AML-193 (cell line): ENCODE measurements at places on chromosomes 16 and 17.

- no peak for DNase-seq
These were observed 5.2 kb downstream of the ZNF23 start for GRCh38 chr16:71456801-71457200.

DNA sequence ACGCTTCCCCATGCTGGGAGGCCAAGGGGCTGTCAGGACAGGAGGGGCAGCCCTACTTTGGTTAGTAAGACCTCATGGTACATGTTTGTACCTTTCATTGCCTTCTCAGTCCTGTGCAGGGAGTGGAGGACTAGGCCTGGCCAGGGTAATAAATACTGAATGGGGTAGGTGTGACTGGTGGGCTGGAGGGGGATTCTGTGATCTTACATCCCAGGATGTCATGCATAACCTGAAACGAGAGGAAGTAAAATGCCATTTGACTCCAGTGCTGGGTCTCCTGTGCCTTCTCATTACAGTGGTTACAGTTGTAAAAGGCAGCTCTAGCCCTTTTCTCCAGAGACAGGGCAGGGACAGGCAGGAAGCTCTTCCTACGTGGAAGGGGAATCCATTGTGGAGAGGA lies 138.2 kb downstream of the AATF start:
- DNase-seq: no peak

GRCh38 chr17:50679008-50679544 lies 28.6 kb downstream of the ANKRD40 start:
- no peak for DNase-seq

GRCh38 chr16:60271781-60272180 lies 1537.7 kb upstream of the GOT2 start:
- no peak for DNase-seq

GRCh38 chr16:27526180-27526579 lies 23.5 kb downstream of the GTF3C1 start:
- DNase-seq: no peak

DNA sequence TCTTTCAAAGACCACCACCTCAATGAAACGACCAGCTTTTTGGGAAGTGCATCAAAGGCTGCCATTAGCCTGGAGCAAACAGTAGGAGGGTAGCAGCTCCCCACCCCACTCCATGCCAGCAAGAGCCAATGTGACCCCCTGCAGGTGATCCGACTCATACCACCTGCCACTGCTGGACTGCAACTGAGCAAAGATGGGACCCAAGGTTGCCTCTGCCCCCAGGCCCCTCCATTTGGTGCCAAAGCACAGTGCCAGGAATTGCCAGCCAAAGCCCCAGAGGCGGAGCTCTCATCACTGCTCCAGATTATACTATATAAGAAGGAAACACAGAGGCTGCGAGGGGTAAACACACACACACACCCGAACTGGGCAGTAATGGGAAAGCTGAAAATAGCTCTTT lies 8.3 kb downstream of the PITPNM3 start:
- DNase-seq: no peak

DNA sequence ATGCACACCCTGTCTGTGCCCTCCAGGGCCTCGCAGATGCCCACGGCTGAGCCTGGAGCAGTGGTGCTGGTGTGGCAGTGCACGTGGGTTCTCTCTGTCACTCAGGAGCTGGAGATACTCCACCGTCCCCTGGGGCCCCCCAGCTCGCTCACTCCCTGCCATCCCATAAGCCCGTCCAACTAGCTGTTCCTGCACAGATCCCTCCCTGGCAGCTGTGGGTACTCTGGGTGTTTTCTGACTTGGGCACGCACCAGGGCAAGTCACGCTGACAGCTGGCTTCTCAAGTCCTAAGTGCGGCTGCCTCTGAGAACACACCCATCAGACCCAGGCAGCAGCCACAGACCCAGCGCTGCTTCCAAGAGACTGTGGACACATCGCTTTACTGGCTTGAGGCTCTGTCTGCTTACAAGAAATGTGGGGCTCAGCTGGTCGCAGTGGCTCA lies 25.4 kb upstream of the ITGB4 start:
- no peak for DNase-seq
